ENCODE measurements at places on chromosomes 6 and 20. TPM values are rescaled to one million over a fixed set of nuclear protein-coding genes. Genes with fewer than 3 reads are reported as not detected.

DNA sequence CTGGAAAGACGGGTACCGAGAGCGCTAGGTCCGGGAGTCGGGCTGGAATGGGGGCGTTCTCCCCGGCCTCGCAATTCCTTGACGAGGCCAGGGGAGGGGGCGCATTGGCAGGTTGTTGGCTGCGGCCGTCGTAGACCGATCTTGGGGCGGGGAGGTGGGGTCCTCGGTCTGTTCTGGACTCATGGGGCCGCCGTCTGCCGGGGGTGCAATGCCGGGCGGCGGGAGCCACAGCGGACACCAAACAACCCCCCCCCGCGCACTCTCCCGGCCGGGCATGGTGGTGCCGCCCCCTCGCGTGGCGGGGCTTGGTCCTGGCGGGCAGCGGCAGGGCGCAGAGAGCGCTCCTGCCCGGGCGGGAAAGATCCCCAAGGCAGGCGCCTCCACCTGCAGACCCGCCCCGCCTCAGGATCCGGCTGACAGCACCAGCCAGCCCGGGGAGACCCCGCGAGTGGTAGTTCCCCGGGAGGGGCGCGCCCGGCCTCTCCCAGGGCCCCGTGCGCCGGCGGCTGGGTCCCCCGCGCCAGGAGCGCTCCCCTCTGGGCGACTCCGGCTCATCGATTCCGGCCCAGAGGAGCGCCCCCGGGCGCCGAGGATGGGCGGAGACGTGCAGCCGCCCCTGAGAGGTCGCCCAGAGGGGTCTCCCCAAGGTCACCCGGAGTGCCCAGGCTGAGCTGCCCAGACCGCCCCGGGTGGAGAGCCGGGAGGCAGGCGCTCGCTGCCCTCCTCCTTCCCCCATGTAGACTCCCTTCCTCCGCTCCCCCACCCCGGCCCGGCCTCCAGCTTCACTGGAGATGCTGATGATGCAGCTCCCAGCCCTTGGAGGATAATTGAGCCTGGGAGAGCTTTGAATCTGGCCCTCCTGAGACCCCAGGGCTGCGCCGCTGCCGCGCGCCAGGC lies 709 bp downstream of the PPP1R16B start:
- no peak for DNase-seq

HLA-DOA gene
- total RNA-seq = 2.1 TPM

KLC4 gene
- total RNA-seq = 21.0 TPM

GRCh38 chr6:113381959-113382358 lies 475.2 kb upstream of the MARCKS start:
- DNase-seq = peak; percentile 35

- DNase-seq = no peak
Measured at GRCh38 chr6:158763434-158764182, 55.6 kb downstream of the EZR start.

- DNase-seq = no peak
Measured at GRCh38 chr20:34680586-34681175, 3.8 kb upstream of the PIGU start.

- no peak for DNase-seq
Measured at GRCh38 chr6:149065658-149066556, 251.6 kb upstream of the TAB2 start.

GRCh38 chr6:166583230-166583965 lies 3.1 kb downstream of the RAMACL start:
- DNase-seq = no peak

DNA sequence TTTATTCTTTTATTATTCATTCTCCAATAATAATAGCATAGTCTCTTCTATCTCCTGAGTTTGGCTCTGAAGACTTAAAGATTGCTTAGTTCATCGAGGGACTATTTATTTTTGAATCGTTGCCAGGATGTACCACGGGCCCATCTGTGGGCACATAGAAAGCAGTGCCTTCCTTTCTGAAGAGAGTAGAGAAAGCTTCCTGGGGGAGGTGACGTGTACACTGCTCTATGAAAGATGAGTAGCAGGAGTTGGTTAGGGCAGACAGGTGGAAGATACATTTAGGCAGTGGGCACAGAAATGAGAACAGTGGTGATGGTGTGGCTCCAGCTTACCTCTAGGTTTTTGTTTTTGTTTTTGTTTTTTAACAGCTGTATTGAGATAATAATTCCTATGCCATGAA lies 98.4 kb downstream of the CDKAL1 start:
- no peak for DNase-seq

DSP gene
- total RNA-seq = 95.4 TPM

DNA sequence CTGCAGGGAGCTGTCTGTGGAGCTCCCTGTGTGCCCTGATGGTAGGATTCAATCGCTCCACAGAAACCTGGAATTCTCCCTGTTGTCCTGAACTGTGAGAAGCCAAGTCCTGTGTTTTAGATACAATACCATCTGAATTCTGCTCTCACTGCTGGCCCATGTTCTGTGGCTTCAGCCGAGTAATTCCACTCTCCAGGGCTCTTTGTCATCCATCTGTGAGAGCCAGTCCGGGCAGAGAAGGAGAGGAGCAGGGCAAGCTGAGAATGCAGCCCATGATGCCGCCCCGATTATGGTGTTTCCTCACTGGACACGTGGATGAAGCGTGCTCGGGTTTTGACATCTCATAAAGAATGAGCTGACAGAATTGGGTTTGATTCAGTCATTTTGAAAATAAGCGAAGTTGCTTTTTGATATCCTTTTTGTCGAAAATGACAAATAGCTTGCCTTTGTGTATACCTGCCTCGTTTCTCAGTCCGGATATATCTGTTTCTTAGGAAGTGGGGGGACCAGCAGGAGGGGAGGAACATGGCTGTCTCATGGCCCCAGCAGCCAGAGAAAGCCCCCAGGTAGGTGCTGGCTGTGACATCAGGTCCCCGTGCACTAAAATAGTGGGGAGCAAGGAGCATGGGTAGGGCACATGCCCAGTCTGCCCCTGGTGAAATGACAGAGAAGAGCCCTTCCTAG lies 8.2 kb upstream of the CD93 start:
- no peak for DNase-seq

- DNase-seq = no peak
Measured at GRCh38 chr6:113496166-113496565, 361.0 kb upstream of the MARCKS start.

GRCh38 chr20:6469695-6470094 lies 297.8 kb upstream of the BMP2 start:
- no peak for DNase-seq

DNA sequence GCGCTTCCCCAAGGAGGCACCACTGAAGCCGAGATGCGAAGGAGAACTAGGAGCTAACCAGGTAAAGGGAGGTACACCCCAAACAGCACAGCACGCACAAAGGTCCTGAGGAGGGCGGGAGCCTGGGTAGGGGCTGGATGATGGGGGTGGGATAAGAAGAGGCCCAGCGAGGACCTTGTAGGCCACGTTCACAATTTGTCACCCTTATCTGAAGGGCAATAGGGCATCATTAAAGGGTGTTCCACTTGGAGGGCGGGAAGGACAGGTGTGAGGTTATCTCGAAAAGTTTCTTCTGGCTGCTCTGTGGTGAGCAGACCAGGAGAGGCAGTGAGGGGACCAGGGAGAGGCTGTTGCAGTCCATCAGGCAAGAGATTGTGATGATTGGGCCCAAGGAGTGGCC lies 25.6 kb downstream of the POFUT1 start:
- DNase-seq = no peak

TNNC2 gene
- total RNA-seq = 2.0 TPM

- no peak for DNase-seq
Measured at GRCh38 chr6:137919837-137920730, 53.0 kb downstream of the TNFAIP3 start.

DNA sequence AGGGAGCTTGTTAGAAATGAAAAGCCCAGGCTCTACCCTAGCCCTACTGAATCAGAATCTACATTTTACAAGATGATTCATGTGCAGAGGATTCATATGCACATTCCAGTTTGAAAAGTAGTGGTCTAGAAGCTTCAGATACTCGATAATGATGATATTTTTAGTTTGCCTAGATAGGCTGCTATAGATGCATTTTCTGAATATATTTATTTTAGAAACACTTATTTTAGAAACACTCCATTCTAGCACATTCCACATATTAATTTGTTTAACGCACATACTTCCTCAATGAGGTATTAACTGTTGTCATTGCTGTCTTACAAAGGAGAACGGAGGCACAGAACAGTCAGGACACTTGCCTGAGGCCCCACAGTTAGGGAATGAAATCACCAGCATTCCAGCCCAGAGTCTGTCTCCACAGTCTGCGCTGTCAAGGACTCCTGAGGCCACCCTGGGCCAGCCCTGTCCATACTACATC lies 64.4 kb downstream of the SNAP25 start:
- no peak for DNase-seq

DNA sequence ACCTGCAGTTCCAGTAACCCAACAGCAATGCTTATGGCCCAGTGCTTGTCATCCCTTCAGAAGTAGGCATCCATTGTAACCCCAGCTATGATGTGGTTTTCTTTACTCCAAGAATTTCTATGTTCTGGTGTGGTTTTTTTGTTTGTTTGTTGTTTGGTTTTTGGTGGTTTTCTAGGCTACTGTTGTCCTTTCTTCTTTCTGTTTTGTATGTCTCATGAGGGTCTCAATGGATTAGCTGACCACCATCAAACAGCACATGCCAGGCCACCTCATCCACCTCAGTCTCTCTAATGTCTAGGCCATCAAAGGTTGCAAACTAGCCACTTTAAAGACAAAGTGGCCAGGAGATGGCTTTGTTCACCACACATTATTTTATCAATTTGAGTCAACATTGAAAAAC lies 59.4 kb upstream of the TMEM30A start:
- no peak for DNase-seq

HLA-B gene
- total RNA-seq = 813 TPM

DNA sequence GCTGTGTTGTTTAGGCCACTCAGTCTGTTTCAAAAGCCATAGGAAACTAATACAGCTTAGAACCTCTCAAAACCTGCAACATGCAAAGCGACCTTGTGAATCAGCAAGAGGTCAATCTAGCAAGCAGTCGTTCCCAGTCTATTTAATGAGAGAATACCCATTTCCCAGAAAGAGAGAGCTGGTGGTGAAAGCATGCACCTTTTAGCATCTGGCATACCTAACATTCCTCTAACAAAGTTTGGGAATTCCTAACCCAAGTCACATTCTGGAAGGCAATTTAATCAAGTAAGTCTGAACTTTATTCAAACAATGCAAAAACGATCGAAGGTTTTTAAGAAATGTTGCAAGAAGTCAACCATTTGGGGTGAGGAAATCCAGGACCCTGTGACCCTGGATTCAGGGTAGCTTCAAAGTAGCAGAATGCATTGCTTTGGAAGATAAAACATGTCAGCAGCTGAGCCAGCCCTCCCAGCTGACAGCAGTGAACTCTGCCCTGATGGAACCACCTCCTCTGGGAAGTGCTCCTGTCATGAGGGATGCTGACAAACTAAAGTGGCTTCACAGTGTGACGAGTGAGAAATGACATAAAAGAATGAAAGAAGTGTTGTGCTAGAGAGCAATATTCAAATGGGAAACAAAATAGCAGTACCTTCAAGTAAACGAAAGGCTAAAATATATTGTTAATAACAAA lies 104.8 kb downstream of the GMDS start:
- DNase-seq = no peak

GRCh38 chr6:40844246-40844645 lies 194.8 kb downstream of the UNC5CL start:
- no peak for DNase-seq

PNLDC1 gene
- total RNA-seq = not detected

- DNase-seq = no peak
Measured at GRCh38 chr6:144443157-144443556, 158.0 kb downstream of the UTRN start.

DNA sequence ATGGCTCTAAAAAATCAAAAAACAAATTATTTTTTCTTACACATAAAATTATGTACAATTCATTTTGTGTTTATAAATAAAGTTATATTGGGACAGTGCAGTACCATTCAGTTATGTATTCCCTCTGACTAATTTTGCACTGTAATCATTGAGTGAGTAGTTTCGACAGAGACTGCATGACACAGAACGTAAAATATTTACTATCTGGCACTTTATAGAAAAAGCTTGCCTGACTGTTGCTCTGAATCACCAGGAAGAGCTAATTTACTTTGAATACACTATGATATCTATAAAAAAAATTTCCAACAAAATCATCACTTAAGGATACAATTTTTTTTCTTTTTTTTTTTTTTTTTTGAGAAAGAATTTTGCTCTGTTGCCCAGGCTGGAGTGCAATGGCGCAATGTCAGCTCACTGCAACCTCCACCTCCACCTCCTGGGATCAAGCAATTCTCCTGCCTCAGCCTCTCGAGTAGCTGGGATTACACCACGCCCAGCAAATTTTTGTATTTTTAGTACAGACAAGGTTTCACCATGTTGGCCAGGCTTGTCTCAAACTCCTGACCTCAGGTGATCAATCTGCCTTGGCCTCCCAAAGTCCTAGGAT lies 11.0 kb upstream of the KHDC1L start:
- DNase-seq = no peak

LY6G5C gene
- total RNA-seq = 0.33 TPM

- peak; percentile 33 for DNase-seq
Measured at GRCh38 chr20:57650756-57651483, 30.7 kb upstream of the ZBP1 start.

GRCh38 chr6:116545651-116546050 lies at the start of gene TRAPPC3L:
Gene TRAPPC3L (minus strand): TSS chr6:116545684. CDS start chr6:116545514, 170 bp downstream.
- DNase-seq = no peak

CD164 gene
- 302 TPM for total RNA-seq

APCDD1L gene
- 2.0 TPM for total RNA-seq

CALHM4 gene
- total RNA-seq = not detected

DNA sequence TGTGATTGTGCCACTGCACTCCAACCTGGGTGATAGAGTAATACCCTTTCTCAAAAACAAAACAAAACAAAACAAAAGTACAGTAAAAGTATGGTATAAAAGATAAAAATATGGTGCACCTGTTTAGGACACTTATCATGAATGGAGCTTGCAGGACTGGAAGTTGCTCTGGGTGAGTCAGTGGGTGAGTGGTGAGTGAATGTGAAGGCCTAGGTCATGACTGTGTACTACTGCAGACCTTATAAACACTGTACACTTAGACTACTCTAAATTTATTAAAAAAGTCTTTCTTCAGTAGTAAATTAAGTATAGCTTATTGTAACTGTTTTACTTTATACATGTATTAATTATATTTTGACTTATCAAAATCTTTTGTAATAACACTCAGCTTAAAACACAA lies 46.0 kb downstream of the ZFP64 start:
- no peak for DNase-seq

GRCh38 chr6:129601323-129601722 lies 108.7 kb downstream of the ARHGAP18 start:
- no peak for DNase-seq

- peak; percentile 52 for DNase-seq
Measured at GRCh38 chr6:31042806-31043205, 32.5 kb downstream of the MUC22 start.

DNA sequence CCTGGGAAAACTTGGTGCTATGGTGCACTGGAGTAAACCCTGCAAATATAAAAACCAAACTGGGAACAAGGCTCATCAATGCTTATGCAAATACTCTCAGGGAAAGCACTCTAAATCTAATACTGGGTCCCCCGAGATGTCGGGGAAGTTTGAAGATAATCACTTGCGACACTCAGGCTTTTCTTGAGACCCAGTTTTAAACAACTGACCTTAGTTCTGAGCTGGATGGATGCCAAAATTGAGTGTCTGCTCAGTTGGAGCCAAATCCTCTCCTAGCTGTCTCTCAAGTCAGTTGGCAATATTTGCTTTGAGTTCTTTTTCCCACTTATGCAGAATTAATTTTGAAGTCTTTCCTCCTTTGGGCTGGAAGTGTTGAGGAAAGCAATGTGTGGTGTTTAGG lies 75.5 kb upstream of the CD2AP start:
- no peak for DNase-seq

GRCh38 chr20:44181611-44182010 lies 5.4 kb downstream of the JPH2 start:
- no peak for DNase-seq

Data from breast epithelium (tissue), 4 donors.